ENCODE measurements at places on chromosomes 5 and 9.

DNA sequence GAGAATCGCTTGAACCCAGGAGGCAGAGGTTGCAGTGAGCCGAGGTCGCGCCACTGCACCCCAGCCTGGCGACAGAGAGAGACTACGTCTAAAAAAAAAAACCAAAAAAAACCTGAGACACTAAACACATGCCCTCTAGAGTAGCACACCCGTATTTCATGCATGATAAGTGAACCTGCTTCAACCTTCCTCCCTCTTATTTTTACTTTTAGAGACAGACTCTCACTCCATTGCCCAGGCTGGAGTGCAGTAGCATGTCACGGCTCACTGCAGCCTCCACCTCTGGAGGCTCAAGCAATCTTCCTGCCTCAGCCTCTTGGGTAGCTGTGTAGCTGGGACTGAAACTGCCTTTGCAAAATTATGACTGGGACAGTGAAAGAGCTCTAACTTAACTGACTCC lies 17.6 kb upstream of the NANS start:
- no peak for DNase-seq

DNA sequence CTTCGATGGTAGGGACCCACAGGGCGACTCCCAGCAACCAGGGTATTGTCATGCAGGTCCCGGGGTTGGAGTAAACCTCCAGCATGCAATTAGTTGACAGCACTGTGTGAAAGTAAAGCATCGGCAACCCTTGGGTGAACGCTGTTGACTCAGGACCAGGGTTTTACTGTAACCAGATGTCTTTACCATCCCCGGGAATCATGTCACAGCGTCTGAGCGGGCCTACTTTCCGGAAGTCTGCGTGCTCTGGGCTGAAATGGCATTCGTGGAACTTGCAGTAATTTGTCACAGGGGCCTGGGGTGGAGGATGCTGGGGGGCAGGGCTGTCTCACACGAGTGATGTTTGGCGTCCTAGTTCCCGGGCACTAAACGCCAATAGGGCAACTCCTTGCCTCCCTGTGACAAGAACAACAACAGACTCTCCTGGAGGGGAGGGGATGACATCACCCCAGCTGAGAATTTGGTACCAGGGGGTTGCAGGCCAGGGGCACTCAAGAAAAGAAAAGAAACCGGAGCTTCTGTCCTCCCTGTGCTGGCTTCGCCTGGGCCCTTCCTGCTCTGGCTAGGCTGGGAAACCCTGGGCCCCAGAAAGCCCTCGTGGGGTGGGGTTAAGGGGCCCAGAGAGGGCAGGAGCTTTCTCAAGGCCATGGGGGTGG lies 10.1 kb upstream of the UBAC1 start:
- no peak for DNase-seq

DNA sequence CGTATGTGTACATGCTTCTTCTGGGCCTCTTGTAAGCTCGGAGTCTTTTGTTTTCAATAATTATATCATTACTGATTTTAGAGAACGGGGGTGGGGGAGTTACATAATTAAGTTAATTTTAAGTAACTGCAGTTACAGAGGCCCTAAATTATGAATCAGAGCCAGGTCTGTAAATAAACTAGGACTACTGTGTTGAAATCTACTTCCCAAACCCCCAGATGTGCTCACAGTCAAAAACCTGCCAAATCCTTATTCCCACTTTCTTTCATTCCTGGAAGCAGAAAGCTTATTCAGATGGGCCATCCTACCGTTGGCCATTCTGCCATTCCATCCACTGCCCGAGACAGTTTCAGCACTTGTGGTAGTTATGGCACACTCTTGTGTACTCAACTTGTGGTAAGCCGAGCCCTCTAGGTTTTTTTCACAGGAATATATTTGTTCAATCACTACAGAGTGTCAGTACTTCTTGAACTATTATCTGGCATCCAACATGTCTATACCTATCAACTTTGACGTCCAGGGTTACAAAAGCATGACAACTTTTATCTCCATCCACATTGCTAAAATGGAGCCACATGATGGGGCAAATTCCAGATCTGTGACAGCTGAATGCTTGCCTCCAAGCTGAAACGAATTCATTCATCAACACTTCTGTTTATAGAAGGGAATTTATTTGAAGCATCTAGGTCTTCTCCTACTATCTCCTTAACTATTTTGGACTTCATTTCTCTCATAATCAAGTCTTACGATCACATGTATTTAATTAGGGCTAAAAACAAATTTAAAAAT lies 37.8 kb downstream of the GLRX start:
- DNase-seq, result no peak

DNA sequence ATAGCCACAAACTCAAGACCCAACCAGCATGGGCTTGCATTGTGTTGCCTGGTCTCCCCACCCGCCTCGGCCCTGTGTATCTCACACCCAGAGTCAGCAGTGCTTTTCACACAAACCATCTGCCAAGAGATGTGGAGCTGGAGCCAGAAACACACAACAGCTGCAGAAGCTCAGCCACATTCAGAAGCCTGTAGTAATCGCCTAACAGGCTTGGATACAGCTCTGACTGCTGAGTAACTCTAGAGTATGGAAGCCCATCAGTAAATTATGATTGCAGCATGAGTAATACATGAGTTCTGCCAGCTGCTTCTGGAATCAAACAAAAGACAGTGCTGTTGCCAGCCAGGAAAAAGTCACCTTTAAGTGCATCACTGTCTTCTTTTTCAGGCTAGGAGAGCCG lies 16.0 kb downstream of the TEK start:
- no peak for DNase-seq

DNA sequence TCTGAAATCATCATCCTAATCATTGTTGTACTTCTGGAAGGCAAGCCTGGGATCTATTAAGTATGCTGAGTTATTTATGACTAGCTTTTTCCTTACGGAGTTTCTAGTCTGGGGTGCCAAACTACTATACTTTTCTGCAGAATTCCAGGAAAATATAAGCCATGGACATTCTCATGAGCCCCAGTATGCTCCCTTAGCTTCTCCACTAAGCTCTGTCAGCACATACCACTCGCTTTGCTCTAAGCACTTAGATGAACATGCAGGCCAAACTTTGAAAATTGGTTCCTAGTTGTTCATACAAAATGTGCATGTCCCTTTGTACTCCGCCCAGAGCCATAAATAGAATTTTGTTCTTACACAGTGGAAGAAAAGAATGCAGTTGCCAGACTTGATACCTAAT lies 284.6 kb downstream of the ARRDC3 start:
- DNase-seq, result no peak

DNA sequence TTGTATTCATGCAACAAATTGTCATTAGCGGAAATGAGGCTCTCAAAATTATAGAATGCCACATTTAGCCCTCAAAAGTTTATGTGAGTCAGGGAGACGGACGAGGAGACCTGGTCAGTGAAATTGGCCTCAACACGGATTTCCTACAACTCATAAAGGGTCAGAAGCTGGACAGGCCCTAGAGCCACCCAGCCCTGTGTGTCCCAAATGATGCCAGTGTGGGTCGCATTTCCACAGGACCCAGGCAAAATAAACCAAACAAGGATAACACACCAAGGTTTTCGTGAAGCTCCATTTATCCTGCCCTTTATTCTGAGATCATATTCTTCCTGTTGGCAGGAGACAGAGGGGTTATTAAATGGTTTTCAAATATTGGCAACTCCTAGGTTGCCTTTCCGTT lies 72.0 kb upstream of the COL5A1 start:
- no peak for DNase-seq
